ENCODE measurements at places on chromosomes 16 and 17. TPM values are rescaled to one million over a fixed set of nuclear protein-coding genes. Genes with fewer than 3 reads are reported as not detected.
A peak's percentile ranks its signal among the peaks of the same experiment; 100 is the strongest.

DNA sequence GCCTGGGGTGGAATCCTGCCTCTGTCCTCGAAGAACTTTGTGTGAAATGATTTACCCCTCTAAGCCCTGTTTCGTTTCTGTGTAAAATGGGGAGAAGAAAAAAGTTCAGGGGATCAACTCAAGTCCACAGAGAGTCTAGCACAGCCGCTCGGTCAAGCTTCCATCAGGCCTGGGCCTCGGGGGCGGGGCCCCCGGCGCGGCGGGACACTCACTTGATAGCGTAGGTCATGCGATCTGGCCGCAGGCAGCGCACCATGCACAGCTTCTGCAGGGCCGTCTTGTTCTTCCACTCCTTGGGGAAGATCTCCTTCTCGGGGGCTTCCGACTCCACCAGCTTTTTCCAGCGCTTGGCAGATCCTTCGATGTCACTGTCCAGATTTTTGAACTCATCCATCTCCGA lies 65.9 kb downstream of the PGS1 start:
- no peak for DNase-seq

LGALS9 gene
- 0.37 TPM for total RNA-seq

DNA sequence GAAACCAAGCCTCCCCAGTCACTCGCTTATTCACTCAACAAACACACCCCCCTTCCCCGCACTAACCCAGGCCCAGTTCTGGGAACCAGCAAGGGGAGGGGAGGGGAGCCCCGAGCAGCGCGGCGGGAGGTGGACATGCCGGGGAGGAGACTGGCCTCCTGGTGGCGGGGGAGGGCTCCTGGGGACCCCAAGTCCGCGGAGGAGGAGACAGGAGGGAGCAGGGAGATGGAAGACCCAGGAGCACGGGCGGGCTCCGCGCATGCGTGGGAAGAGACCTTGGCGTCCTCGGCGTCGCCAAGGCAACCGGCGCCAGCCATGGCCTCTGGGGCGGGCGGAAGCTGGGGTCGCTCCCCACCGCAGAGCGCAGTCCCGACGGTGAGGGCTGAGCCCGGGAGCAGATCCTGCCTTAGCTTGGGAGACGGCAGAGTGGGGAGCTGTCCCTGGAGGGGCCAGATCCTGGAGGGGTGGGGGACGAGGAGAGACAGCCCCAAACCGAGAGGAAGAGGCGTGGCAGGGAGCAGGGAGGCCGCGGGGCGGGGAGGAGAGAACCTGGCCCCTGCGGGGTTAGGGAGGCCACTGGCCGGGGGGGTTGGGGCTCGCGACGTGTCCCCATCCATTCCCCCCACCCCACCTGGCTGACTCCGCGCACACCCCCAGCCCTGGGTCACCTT lies at the start of gene PRR29:
PRR29 (plus strand) TSS at position 302 of the 671 bp plus-strand sequence; CDS start at position 316, 14 bp downstream.
- DNase-seq = peak; percentile 96

GRCh38 chr17:76479515-76480060 lies 12.2 kb downstream of the AANAT start:
- DNase-seq = no peak

FBXO39 gene
- total RNA-seq = not detected

GRCh38 chr17:79379700-79380445 lies 231.0 kb downstream of the RBFOX3 start:
- DNase-seq = no peak

IRX5 gene
- total RNA-seq = 1.0 TPM

DLG4 gene
- 50.5 TPM for total RNA-seq

DNA sequence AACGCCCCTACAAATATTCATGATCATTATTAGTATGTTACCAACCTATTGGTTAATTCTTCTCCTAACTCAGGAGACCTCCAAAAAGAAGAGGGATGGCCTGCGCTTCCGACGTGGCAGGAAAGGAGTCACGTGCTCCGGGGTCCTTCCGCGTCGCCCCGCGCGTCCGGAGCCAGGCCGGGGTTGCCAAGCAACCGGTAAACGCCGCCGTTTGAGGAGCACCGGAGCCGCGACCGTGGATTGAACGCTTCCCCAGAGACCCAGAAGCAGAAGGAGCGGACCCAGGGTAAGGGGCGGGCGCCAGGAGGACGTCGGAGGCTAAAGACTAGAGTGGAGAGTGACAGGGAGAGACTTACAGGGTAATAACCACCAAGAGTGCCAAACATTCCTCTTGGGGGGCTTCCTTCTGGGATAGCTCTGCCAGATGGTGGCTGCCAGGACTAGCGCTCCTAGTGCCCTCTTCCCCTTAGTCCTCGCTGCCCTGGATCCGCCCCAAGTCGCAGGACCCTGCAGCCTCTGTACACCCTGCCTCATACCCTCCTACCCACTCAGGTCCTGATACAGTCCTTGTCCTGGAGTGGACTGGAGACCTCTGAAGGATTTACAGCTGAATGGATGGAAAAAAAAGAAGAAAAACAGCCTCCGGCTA lies at the start of gene DNAI2:
DNAI2 (plus strand) TSS at position 175 of the 649 bp plus-strand sequence. CDS start 7,584 bp downstream, outside the sequence.
- DNase-seq = peak; percentile 75

MT1A gene
- total RNA-seq = not detected

DNA sequence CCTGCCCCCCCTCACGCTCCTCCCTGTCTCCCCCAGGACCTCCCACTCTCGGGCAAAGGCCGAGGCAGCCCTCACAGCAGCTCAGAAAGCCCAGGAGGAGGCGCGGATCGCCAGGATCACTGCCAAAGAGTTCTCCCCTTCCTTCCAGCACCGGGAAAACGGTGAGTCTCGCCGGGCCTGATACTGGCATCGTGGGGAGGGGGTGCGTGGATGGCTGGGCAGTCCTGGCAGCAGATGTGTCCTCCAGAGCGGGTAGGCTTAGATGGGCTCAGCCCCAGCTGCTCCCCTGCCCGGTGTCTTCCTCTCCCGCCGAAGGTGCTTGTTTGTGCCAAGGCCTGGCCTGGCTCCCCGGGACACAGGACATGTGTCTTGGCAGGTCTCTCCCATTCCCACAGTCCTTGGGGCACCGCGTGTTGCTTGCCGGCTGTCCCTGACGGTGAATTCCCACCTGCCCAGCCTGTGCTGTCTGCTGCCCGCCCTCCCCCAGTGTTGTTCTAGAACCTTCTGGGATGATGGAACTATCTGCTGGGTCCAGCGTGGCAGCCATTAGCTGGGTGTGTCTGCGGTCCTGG lies 81.6 kb downstream of the KLHDC4 start:
- DNase-seq = no peak

KRTAP9-4 gene
- not detected for total RNA-seq

GRCh38 chr17:44768505-44769142 lies 9.8 kb downstream of the ADAM11 start:
- no peak for DNase-seq

DNA sequence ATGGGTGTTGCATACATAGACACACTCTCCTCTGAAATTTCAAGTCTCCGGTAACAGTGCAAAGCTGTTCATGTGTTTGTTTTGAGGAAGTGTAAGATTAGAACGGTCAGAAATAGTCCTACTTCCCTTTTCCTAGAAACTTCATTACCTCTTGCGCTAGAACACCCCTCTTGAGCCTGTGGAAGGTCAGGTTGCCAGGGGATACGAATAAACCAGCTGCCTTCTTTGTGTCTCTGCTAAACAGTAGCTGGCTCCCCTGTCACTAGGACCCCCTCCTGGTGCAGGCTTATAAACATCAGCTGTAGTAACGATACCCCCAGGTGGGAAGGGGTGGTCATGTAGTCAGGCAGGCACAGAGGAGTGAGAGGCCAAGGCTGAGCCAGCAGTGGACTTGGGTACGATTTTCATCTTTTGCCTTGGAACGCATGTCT lies 113.4 kb upstream of the RCVRN start:
- peak; percentile 42 for DNase-seq

Measured in neural progenitor cell (in vitro differentiated cells).